Type B pancreatic cell (in vitro differentiated cells): ENCODE measurements at places on chromosomes 4 and X.

DNA sequence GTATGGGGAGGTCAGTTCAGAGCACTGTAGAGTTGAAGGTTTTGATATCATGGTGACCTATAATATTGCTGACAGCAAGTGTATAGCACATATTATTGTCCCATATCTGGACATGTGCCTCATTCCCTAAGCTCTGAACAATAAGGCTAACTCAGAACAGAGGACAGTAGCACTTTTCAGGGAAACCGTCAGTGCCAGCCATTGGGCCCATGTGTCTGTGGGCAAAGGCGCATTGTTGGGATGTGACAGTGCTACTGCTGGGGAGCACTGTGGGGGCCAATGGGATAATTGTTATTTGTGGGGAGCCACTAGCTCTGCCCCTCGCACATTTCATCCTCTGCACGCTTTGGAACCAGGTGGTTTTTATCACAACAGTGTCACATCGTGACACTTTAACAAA is 136.2 kb downstream of the ELOVL6 start:
- H3K27me3 ChIP-seq: no peaks in the 10 kb centered on the region
- peaks cover 5% of the 10 kb centered on the region for H3K4me1 ChIP-seq
- H3K4me3 ChIP-seq: no peak overlapping the region
- DNase-seq: no peak
- no peak overlapping the region for H3K27ac ChIP-seq
- H3K36me3 ChIP-seq: peaks cover 14% of the 10 kb centered on the region

DNA sequence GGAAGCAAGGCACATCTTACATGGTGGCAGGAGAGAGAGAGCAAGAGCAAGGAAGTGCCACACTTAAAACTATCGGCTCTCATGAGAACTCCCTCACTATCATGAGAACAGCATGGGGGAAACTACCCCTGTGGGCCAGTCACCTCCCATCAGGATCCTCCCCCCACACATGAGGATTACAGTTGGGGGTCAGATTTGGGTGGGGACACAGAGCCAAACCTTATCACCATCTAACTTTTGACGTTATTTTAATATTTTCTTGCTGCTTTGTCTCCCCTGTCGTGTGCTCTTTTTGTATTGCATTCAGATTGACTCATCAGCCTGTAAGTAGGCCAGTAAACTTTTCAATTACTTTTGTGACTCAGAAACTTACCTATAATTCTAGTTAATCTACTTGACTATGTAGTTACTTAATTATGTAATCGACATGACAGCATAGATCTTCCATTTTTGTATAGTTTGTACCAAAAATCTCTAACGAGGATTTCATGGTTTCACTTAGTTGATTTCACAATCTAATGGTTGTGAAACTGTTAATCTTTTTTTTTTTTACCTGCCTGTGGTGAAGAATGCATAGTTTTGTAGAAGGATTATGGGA is 18.3 kb downstream of the STIM2 start:
- H3K27ac ChIP-seq: no peak overlapping the region
- no peak for DNase-seq
- H3K27me3 ChIP-seq: no peaks in the 10 kb centered on the region
- H3K36me3 ChIP-seq: peaks cover 13% of the 10 kb centered on the region

GRCh38 chrX:97401586-97402136 is 518.0 kb downstream of the RPA4 start:
- no peaks in the 10 kb centered on the region for H3K27me3 ChIP-seq
- H3K4me1 ChIP-seq: peaks cover 25% of the 10 kb centered on the region
- peak overlapping the region; percentile 38 for H3K27ac ChIP-seq
- DNase-seq: no peak
- peaks cover 3% of the 10 kb centered on the region for H3K36me3 ChIP-seq

GRCh38 chr4:152540293-152540674 is 4.4 kb upstream of the FBXW7 start:
- H3K27ac ChIP-seq: no peak overlapping the region
- H3K36me3 ChIP-seq: peaks cover 4% of the 10 kb centered on the region
- H3K27me3 ChIP-seq: no peaks in the 10 kb centered on the region
- no peak for DNase-seq
- no peak overlapping the region for H3K4me3 ChIP-seq
- H3K4me1 ChIP-seq: peaks cover 15% of the 10 kb centered on the region

DNA sequence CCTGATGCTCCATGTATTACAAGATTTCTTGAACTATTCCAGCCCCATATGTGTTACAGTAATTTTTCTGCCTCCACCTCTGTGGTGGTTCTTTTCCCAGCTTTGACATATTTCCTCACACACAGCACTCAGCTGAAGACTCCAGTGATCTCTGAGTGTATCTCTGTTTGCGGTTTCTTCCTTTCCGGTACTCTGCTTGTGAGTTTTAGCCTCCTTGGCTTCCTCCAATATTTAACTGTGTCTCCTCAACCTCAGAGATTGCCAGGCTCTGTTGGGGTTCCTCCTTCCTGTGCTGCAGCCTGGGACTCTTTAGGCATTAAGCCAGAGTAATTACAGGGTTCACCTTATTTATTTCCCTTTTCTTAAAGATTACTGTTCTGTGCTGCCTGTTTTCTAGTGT is 73.2 kb downstream of the NFKB1 start:
- no peak overlapping the region for H3K4me3 ChIP-seq
- peaks cover 17% of the 10 kb centered on the region for H3K36me3 ChIP-seq

GRCh38 chr4:109574443-109574850 is 14.4 kb downstream of the MCUB start:
- no peaks in the 10 kb centered on the region for H3K36me3 ChIP-seq
- no peak for DNase-seq
- H3K27ac ChIP-seq: peak overlapping the region; percentile 40
- H3K4me1 ChIP-seq: peaks cover 5% of the 10 kb centered on the region

DNA sequence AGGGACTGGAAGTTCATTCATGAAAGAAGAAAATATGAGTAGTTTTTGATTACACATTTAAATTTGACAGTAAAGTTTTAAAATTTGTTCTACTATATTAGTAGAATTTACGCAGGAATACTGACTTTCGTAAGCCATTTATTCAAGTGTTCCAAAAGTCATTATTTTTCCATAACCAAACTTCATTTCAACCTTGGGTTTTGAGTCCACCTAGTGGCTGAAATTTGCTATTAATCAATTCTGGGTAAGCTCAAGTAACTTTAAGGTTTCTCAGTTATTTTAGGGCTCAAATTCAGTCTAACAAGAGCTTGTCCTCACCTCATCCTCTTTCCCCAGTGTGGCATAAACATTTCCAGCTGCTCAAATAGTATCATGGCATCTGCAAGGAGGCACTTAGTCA is 175.4 kb downstream of the SH3BGRL start:
- DNase-seq: no peak
- H3K4me1 ChIP-seq: no peaks in the 10 kb centered on the region
- H3K27me3 ChIP-seq: peaks cover 2% of the 10 kb centered on the region
- no peaks in the 10 kb centered on the region for H3K36me3 ChIP-seq
- H3K27ac ChIP-seq: no peak overlapping the region
- H3K4me3 ChIP-seq: no peak overlapping the region

GRCh38 chr4:165133150-165133549 is 20.5 kb upstream of the TMEM192 start:
- no peaks in the 10 kb centered on the region for H3K36me3 ChIP-seq
- DNase-seq: no peak
- H3K27ac ChIP-seq: no peak overlapping the region
- H3K4me1 ChIP-seq: no peaks in the 10 kb centered on the region
- H3K4me3 ChIP-seq: no peak overlapping the region
- peaks cover 11% of the 10 kb centered on the region for H3K27me3 ChIP-seq

DNA sequence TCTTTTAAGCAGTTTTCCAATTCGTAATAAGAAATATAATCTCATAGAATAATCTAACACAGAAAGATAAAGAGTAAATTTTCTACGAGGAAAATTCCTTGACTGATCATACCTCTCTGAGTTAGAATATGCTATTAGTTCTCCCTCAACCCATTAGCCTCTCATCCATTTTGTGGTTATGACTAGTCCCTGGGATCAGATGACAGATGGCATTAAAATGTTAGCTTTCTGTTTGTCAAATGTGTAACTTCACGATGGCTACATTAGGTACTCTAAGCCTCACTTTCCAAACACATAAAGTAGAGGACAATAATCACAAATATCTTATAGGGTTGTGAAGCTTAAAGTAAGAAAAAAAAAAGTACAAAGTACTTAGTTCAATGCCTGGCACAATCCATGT is 112.2 kb downstream of the ZAR1 start:
- no peak overlapping the region for H3K4me3 ChIP-seq
- H3K27me3 ChIP-seq: no peaks in the 10 kb centered on the region
- peak overlapping the region; percentile 2 for H3K27ac ChIP-seq

GRCh38 chr4:126798214-126798613 is 834.5 kb upstream of the INTU start:
- H3K27me3 ChIP-seq: no peaks in the 10 kb centered on the region
- H3K27ac ChIP-seq: no peak overlapping the region
- H3K36me3 ChIP-seq: no peaks in the 10 kb centered on the region
- H3K4me1 ChIP-seq: no peaks in the 10 kb centered on the region

DNA sequence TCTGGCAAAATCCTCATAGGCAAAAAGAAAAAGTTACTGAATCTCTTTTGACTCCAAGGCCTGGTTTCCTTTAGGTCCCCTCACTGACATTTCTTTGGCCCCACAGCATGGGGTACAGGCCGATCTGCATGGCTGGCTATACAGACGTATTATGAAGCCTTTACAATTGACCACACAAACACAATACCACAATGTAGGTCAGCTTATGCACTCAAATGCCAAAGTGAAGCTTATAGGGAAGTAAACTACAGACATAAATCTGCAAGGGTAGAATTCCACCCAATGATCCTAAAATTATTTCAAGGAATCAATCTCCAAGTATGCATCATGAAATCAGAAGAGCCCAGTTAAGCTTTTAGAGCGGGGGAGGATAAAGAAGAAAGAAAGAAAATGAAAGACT is 20.7 kb downstream of the STX18 start:
- no peak overlapping the region for H3K27ac ChIP-seq
- no peak for DNase-seq
- H3K4me3 ChIP-seq: peak overlapping the region; percentile 9
- H3K27me3 ChIP-seq: no peaks in the 10 kb centered on the region
- peaks cover 52% of the 10 kb centered on the region for H3K4me1 ChIP-seq
- H3K36me3 ChIP-seq: peaks cover 4% of the 10 kb centered on the region

DNA sequence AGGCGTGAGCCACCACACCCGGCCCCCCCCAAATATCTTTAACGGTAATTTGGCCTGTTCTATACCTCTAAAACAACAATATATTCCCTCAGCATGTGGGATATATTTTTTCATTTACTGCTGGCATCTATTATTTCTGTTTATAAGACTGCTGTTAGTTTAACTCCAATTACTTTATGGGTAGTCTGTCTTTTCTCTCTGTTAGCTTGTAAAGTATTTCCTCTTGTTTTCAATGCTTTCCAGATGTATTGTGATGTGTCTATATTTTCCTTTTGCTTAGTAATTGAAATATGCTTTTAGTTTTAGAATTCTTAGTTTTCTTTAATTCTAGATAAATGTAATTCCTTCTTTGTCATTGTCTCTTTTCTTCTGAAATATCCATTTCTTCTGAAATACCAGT is 445.8 kb downstream of the ANKRD50 start:
- H3K36me3 ChIP-seq: no peaks in the 10 kb centered on the region
- no peaks in the 10 kb centered on the region for H3K4me1 ChIP-seq
- peaks cover 3% of the 10 kb centered on the region for H3K27me3 ChIP-seq

DNA sequence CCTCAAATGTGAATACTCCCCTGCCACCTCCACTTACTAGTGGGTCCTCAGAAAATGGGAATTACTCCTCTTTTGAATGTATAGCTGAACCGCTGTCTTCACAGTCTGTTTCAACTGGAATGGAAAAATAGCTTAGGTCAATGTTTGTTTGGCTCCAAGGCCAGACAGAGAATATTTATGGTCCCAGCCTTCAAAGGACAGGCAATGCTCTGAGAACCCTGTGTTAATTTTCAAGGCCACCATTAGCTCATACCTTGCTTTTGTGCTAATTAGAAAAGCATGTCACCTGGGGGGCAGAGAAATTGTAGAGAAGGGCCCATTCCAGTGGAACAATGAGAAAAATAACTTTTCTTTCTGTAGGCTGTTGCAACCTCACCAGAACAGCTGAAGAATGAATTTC is 4.6 kb upstream of the MORF4L2 start:
- no peak overlapping the region for H3K4me3 ChIP-seq
- no peaks in the 10 kb centered on the region for H3K4me1 ChIP-seq
- H3K27ac ChIP-seq: no peak overlapping the region
- H3K27me3 ChIP-seq: no peaks in the 10 kb centered on the region
- no peak for DNase-seq

DNA sequence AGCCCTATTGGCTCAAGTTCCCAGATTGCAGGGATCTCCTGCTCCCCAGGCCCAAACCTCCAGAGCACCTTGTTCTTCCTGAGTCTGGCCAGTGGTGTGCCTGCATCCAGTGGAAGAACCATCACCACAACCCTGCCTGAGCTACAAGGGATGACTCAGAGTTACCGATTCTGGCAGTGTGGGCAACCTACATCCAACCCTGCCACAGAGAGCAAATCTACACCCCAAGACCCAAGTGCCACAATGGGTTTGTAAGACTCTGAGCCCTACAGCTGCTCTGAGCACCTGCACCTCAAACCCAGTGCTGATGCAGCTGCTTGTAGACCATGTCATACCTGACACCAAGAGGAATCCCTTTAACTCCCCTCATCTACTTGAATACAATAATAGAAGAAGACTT is 110.0 kb downstream of the SOWAHB start:
- no peaks in the 10 kb centered on the region for H3K4me1 ChIP-seq
- no peak for DNase-seq
- H3K27ac ChIP-seq: no peak overlapping the region
- H3K36me3 ChIP-seq: no peaks in the 10 kb centered on the region
- no peak overlapping the region for H3K4me3 ChIP-seq

DNA sequence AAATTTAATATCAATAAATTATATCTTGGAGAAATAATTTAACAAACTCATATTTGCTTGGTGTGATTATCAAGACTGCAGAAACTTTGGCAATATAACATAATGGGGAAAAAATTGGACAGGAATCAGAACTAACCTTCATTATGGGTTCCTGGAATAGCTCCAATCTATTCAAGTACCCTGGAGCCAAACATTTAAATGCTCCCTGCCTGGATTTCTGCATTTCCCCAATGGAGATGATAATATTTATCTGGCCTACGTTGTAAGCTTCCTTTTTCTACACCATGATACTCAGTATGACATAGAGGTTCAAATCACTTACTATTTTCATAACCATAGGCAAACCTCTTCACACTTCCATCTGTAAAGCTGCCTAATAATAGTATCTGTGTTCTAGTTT is 326.8 kb downstream of the TRIML1 start:
- no peaks in the 10 kb centered on the region for H3K27me3 ChIP-seq
- H3K27ac ChIP-seq: no peak overlapping the region
- DNase-seq: no peak
- no peaks in the 10 kb centered on the region for H3K36me3 ChIP-seq

DNA sequence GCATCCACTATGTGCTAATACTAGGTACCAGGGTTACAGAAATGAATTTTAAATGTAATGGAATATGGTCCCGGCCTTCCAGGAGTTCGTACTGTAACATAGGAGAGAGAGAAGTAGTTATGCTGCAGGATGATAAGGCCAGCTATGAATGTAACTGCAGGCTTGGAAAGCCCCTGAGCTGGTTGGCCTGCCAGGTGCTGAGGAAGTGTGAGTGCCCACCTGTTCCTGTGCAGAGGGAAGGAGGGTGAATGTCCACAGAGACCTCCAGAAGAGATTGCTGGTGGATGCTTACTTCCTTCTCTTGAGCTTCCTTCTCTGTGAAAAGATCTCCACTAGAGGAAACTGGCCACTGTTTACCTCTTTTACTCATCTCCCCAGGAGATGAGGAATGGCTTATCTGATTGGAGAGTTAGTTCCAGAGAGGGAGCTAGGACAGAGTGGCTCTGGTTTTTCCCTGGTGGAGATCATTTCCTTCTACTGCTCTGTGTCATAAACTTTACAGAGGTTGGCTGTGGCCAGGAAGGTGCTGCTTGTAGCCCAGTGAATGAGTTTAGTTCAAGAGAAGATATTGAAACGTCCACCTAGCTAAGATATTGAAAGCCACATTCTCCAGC is 114.0 kb upstream of the LNX1 start:
- H3K27me3 ChIP-seq: peaks cover 7% of the 10 kb centered on the region
- no peak for DNase-seq
- no peak overlapping the region for H3K27ac ChIP-seq
- H3K36me3 ChIP-seq: peaks cover 4% of the 10 kb centered on the region
- peaks cover 41% of the 10 kb centered on the region for H3K4me1 ChIP-seq
